Activated CD8-positive, alpha-beta memory T cell treated with anti-CD3 and anti-CD28 coated beads for 24 hours (primary cell): ENCODE measurements at places on chromosomes 16 and 17.
A peak's percentile ranks its signal among the peaks of the same experiment; 100 is the strongest.

DNA sequence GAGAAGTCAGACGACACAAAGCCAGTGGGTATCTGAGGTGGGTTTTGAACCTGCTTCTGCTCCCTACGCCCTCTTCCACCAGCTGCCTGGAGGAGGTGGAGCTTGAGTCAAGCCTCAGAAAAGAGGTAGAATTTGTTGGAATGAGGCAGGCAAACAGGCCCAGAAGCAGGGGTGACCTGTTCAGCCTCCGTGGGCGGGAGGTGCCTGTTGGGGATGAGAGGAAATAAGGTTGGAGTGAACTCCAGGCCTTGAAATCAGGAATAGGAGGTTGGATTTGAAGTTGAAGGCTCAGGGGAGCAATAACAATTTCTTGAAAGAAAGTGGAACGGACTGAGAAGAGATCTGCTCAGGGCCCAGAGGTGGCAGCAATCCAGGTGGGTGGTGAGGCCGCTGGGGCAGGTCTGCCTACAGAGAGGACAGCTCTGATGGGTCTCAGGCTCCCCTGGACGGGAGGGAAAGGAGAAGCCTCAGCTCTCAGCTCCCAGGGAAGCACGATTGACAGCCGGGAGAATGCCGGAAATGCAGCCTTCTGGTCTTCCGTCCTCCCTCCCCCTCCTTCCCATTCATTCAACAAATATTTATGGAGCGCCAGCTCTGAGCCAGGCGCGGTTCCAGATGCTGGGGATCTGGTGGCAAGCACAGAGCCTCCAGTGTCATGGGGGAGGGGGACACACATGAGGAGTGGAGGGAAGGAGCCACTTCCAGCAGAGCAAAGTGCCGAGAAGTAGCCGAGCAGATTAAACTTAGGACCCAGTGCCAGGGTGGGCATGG lies 61.9 kb upstream of the CIBAR2 start:
- no peak for DNase-seq

DNA sequence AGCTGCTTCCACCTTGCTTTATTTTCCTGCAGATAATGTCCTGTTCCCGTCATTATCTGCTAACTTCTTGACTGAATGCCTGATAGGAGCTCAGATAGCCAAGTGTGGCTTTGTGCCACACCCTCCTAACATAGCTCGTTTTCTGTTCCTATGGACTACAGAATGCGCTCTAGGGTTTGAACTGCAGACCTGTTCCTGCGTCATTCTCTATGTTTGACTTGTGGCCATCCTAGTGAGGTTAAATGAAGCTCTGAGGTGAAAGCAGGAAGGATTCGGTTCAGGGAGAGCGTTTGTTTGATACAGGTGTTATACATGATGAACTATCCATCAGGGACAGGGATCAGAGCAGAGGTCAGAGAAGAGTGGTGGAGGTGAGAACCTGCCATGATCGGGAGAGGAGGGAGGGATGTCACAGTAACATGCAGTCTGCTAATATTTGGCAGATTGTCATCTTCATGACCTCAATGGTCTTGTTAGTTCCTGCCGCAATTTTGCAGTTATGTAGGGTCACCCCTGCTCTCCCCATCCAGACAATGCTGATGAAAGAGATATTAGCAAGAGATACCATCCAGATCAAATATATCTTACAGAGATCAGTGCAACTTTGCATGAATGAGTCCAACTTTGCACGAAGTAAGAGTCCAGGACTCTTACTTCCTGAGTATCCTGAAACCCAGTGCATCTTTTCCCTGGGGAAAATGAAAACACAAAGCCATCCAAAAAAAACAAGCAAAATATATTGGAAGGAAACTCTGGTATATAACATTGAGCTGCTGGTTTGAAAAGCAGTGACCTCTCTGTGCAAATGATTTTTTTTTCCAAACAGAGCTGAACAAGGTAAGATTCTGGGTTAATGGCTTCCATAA lies 32.8 kb downstream of the MPHOSPH6 start:
- DNase-seq: no peak

DNA sequence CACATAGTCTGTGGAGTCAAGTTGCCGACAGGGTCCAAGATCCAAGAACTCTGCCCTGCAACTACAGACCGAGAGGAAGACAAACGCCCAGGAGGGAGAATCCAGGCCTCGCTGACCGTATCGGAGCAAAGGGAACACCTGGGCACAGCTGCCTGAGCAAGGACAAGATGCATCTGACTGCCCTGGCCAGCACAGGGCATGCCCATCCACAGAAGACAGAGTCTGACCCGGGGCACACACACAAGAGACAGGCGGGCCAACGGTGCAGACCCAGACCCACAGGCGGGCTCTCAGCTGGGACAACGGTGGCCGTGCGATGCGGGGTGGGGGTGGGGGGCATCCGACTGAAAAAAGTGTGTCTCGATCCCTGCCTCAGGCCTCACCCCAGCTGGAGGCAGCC lies 6.2 kb downstream of the RAB40B start:
- no peak for DNase-seq

GRCh38 chr17:27993723-27994310 lies 48.7 kb upstream of the NLK start:
- no peak for DNase-seq

DNA sequence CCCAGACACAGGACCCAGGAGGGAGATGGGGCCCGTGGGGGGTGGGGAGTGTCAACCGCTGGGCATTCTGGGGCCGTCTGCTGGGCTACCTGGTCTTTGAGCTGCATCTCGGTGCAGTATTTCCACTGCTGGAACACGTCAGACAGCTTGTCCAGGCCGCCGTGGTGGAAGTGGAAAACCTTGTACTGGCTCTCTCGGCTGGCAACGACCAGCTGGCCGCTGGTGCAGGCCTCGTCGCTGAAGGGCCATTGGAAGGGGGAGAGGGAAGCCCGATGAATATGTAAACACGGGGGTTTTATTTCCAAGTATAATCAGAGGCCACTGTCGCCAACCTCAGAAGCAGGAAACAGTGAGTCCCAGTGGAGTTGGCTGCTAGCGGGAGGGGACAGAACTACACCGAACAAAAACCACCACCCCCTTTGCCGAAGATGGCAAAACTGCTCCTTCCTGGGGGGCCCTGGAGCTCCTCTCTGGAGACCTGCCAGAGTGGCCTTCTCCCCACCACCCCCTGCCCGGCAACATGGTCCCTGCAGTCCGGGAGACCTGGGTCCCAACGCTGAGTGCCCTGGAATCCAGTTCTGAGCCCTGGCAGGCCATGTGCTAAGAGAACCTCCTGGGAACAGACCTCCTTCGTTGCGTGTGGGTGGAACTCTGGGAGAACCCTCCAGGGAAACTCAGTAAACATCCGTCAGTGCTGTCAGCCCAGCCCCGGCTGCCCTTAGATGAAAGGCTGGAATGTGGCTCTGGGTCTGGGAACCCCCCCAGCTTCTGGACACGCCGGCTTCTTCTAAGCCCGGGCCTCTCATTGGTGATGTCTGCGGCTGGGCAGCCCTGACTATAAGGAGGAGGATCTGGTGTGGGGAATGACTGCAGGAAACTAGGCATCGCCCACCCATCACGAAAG lies 84.1 kb downstream of the TBC1D16 start:
- DNase-seq: no peak

GRCh38 chr17:76274112-76274956 lies 9.2 kb downstream of the UBALD2 start:
- peak; percentile 66 for DNase-seq

GRCh38 chr17:79922798-79923197 lies 83.6 kb upstream of the CBX4 start:
- DNase-seq: no peak

DNA sequence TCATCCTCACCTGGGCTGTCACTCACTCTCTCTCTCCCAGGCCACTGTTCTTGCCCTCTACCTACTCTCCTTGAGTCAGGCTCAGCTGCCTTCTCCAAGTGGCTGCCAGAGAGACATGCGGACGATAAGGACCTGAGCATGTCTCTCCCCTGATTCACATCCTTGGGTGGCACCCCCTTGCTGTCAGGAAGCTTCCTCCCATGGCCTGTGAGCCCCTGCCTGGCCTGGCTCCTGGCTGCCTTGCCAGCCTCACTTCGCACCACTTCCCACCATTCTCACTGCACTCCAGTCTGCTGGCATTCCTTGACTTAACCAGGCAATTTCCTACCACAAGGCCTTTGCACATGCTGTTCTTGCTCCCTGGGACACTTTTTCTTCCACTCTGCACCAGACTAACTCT lies 2.7 kb upstream of the ALDH3A1 start:
- DNase-seq: no peak

DNA sequence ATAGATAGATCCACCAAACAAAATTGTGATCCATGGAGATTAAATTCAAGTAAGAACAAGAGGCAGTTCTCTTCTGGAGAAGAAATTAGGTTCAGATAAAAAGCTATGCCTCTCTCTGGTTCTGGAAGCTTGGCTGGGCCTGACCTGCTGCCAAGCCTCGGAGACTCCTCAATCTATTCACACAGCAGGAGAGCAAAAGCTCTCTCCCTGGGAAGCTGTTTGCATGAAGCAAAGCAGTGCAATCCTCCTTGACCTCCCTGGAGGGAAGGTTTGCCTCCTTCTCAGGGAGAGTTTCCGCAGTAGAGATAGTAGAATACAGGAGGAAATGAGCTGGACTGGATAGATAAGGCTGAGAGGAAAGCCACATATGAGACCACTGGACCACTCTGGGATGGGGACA lies 78.1 kb upstream of the GNAO1 start:
- no peak for DNase-seq

- DNase-seq: peak; percentile 95
These were observed 383.2 kb downstream of the ZFHX3 start for GRCh38 chr16:72664509-72665408.

DNA sequence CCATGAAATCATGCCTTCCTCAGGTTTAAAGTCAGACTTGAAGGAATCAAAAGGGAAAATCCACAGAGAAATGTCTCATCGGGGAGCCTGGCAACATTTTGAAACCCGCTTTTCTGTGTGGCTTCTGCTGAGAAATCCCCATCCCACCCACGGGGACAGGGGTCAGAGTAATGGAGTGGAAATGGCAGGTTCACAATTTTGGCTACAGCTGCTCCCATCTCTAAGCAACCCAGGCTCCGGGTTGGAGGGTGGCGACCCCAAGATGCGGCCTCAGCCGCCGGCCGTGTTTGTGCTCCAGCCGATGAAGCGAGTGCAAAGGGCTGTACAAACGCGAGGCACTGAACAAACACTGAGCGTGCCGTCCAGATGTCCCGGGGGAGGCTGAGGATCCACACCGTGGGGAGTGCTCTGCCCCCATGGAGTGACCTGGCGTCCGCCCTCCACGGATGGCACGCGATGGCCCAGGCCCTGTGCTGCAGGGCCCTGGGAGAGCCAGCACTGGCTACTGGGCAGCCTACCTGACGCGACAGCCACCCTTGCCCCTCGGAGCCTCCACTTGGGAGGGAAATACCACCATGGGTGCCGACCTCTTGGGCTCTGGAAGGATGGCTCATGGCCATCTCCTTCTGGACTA lies 22.2 kb downstream of the SLC43A2 start:
- DNase-seq: peak; percentile 65

- no peak for DNase-seq
These were observed 22.2 kb downstream of the WSCD1 start for GRCh38 chr17:6092182-6092902.

GRCh38 chr17:76532072-76532651 lies 5.3 kb downstream of the CYGB start:
- DNase-seq: no peak

DNA sequence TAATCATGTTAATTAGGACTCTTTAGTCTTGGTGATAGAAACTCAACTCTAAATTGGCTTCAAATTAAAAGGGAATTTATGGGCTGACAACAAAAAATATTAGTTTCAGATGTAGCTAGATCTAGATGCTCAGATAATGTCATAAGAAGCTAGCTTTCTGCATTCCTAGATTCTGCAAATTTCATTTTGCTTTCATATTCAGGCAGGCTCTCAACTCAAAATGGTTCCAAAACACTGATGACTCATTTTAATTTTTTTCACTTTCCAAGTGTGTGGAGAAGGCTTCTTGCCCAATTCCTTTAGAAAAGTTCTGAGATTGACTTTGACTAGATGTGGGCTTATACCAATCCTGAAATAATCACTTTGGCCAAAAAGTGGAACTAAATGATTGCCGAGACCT lies 236.7 kb upstream of the GOT2 start:
- no peak for DNase-seq

DNA sequence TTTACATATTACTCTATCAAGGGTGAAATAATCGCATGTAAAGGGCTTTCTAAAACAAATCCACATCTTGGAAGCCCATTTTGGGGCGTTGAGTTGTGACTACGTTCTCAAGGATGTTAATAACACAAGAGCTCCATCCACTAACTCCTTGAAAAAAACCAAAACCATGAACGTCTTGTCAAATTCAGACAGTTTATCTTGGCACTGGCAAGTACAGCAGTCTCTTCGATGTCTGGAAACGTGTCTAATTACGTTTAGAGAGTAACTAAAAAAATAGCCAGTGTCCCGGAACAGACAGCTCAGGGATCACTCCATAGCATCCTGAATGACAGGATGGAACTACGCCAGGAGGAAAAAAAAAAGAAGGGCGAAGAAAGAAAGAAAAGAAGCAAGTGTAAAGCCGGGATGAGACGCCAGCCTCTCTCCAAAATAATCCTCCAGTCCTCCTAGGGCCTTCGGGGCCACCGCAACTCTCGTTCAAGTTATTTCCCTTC lies 954 bp downstream of the MYO1D start:
- no peak for DNase-seq

DNA sequence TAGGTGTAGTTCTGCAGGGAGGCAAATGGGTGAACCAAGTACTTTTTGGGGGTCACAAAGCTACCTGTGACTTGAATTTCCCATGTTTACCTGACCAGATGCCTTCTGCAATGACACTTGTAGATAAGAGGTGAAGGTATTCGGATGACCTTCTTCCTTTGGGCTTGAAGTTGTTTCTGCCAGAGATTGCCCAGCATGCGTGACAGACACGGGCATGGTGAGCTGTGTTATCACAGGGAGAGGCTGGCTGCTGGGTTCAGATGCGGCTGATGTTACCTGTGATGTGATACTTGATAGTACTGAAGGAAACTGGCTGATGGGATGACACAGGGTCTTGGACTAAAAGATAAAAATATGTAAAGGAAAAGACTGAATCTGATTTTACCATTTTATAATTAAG lies 14.1 kb downstream of the PKD1L3 start:
- no peak for DNase-seq

DNA sequence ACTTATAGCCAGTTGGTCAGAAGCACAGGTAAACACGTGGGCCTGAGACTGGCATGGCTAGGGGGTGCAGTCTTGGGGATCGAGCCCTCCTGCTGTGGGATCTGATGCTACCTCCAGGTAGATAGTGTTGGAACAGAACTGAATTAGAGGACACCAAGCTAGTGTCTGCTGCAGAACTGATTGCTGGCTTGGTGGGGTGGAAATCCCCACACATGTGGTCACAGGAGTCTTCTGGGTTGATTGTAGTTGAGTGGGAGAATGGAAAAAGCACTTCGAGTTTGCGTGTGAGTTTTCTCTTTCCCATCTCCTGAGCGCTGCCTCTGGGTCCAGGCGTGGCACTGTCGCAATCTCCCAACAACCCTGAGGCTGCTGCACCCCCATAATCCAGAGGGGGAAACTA lies 8.0 kb upstream of the SPATA32 start:
- no peak for DNase-seq

DNA sequence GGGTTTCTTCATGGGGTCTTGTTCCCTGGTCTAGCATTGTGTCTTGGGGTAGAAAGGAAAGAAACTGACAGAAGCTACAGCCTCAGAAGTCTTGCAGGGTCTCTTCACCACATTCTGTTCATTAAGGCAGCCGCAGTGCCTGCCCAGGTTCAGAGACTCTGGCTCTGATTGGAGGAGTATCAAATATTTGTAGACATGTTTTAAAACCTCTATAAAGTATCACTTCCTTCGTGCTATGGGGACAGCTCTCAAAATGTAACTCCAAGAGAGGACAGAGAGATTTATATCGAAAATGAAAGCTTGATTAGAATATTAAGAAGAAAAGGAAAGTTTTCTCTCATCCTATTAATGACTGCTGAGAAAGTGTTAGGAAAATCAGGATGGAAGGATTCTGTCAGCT lies 107.0 kb upstream of the CACNG3 start:
- DNase-seq: no peak
